Globus pallidus (tissue), 1 donor: ENCODE measurements at places on chromosomes 7 and 10.

GRCh38 chr7:135800560-135800959 is 51.9 kb upstream of the FAM180A start:
- no peak for DNase-seq

GRCh38 chr10:126259760-126260479 is 128.4 kb downstream of the ADAM12 start:
- no peak for DNase-seq

GRCh38 chr7:23335621-23336020 is 36.5 kb downstream of the MALSU1 start:
- peak; percentile 5 for DNase-seq

DNA sequence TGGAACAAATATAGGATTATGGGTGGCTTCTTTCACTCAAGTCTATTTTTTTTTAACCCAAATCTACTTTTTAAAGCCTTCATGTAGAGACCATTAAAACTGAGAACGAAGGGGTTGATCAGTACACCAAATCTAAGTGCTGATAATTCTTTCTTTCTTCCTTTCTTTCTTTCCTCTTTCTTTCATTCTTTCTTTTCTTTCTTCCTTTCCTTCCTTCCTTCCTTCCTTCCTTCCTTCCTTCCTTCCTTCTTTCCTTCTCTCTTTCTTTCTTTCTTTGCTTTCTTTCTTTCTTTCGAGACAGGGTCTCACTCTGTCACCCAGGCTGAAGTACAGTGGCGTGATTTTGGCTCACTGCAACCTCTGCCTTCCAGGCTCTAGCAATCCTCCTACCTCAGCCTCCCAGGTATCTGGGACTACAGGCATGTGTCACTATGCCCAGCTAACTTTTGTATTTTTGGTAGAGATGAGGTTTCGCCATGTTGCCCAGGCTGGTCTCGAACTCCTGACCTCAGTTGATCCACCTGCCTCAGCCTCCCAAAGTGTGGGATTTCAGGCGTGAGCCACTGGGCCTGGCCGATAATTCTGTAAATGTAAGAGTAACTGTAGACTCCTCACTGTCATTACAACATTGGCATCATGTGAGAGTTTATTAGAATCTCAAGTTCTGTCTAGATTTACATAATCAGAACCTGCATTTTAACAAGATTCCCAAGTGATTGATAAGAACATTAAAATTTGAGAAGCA is 236.4 kb downstream of the TFEC start:
- no peak for DNase-seq

- DNase-seq = no peak
Observed at GRCh38 chr7:42107484-42108240, 129.3 kb downstream of the GLI3 start.

DNA sequence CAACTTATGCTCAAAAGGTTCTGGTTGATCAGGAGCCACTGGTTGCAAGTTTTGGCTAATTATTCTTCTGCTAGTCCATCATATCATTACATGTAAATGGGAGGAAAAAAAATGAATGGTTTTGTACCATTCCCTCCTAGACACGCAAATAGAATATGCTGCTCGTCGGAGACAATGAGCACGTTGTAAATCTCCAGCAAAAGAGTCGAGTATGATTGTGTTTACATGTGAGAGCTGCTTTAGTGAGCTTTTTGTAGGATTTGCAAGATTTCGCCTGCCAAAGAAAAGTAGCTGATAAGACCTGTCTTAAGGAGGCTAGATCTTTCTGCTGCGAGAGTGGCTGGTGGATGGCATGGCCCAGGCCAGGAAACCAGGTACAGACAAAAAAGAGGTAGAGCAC is 109.0 kb downstream of the ZMYND11 start:
- DNase-seq = peak; percentile 70

DNA sequence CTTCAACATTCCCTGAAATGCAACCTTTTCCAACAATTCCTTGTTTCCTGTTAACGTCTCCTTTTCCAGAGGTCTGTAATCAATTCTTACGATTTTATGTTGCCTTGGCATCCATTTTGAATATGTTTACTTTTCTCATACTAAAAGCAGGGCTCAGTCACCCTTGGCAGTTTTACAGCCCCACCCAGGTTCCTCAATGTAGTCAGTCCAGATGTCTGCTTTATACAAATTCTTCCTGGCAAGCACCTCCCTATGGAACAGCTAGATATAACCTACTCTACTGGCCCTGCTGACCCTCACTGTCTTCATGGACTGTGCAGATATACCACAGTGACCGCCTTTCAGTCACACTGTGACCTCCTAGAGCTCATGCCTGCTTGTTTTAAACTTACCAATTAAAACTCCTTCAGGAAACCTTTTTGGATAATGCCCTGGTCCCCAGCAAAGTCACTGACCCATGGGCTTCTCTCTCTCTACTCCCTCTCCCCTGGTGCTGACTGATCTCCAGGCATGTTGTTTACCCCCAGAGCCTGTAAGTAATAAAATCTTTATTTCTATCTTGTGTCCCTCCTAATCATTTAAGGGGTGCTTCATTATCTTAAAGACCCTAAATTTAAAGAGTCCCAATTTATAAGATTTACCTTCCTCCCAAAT is 147.1 kb upstream of the STEAP1 start:
- DNase-seq = no peak

- peak; percentile 52 for DNase-seq
Observed at GRCh38 chr7:112422842-112423496, 27.3 kb upstream of the IFRD1 start.

DNA sequence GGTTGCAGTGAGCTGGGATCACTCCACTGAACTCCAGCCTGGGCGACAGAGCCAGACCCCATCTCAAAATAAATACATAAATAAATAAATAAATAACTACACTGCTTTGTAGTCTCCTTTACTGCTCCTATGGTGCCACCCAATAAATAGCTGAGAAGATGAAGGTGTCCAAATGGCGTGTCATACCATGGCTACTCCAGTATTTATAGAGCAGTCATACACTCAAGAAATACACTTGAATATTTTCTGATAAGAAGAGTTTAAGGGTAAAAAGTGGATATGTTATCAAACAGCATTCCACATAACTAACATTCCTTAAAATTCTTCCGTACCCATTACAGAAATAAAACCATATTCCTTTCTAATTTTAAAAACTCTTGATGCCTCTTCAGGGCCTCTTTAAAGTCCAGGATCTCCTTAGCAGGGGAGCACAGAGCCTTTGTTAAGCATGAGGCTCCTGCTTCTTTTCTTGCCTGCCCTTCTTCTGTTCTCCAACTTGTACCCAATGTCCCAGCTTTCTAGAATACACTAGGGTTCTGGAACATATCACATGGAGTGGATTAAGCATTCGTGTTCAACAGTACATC is 7.9 kb upstream of the SAR1A start:
- DNase-seq = no peak

GRCh38 chr10:10396601-10397000 is 621.1 kb upstream of the CELF2 start:
- DNase-seq = no peak

GRCh38 chr10:1047937-1048336 is 982 bp downstream of the IDI1 start:
- DNase-seq = no peak

- DNase-seq = no peak
Observed at GRCh38 chr10:118264838-118265470, 77.2 kb downstream of the FAM204A start.

- DNase-seq = no peak
Observed at GRCh38 chr7:90412458-90413184, 9.4 kb downstream of the CLDN12 start.

DNA sequence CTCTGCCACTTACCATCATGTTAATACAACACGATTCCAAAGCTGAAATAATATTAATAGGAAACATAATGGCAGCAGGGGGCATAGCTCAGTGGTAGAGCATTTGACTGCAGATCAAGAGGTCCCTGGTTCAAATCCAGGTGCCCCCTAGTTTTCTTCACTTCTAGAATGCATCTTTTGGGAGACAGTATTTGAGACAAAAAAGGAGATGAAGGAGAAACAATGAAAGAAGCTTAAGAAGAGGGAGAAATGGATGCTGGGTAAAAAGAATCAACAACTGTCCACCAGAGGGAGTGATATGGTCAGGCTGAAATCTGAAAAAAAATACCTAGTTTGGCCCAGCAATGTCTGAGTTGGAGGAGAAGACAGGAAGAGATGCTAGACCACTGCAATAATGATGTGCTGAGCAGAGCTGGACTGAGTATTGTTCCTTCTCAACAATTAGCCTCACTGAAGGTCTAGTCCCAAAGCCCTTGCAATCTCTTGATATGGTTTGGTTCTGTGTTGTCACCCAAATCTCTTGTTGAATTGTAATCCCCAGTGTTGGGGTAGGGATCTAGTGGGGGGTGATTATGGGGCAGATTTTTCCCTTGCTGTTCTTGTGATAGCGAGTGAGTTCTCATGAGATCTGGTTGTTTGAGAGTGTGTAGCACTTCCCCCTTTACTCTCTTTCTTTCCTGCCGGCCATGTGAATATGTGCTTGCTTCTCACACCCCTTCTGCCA is 48.3 kb downstream of the ZNF783 start:
- DNase-seq = peak; percentile 14

- no peak for DNase-seq
Observed at GRCh38 chr10:20334559-20334958, 518.3 kb downstream of the PLXDC2 start.

DNA sequence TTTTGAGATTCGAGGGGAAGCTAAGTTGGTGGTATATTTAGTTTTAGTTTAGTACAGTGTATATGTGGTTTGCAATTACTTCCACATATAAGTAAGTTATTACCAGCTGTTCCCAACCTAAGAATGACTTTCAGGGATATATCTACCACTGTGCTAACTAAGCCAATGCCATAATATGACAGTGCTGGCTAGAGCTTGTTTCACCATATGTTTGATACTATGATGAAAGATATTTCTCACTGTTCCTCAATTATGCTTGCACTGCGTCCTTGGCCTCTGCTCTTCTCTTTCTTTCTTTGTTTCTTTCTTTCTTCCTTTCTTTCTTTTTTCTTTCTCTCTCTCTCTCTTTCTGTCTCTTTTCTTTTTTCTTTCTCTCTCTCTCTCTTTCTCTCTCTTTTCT is 113.8 kb upstream of the SKAP2 start:
- DNase-seq = no peak

DNA sequence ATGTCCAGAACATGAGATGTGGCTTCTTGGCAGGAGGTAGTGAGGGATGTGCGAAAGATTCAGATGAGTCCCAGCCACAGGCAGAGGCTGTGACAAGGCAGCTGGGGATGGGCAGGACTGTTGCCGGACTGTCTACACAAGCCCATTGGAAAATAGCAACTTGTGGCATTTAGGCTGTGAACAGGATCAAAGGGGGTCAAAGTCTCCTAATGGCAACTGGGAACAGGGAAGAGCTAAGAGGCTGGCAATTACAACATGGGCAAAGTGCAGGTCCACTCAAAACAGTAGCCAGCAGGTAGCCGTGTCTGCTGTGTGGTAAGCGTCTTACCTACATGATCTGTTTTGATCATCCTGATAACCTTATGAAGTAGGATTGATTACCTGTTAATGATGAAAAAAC is 254.2 kb upstream of the ZNF32 start:
- no peak for DNase-seq

- no peak for DNase-seq
Observed at GRCh38 chr7:157970744-157971143, 616.9 kb downstream of the PTPRN2 start.

GRCh38 chr7:139782932-139783331 is 5.1 kb upstream of the HIPK2 start:
- no peak for DNase-seq

GRCh38 chr7:137818036-137818435 is 28.7 kb downstream of the DGKI start:
- no peak for DNase-seq

DNA sequence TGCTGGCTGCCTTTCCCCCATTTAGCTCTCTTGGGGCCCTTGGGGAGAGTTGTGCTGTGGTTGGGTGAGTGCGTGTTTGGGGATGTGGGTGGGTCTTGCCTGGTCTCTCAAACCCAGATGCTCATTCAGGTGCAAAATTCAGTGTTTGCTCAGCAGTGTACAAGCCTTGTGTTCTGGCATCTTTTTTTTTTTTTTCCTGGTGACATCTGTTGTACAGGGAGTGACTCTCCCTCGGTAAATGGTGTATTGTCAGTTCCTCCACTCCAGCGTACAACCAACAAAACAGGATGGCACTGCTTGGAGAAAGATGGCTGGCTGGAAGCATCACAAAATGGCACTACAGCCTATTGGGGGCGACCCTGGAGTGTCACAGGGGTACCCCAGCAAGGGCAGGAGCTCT is 75.5 kb downstream of the LRMDA start:
- no peak for DNase-seq

GRCh38 chr7:87581723-87582122 is 19.0 kb downstream of the ABCB1 start:
- DNase-seq = no peak

- no peak for DNase-seq
Observed at GRCh38 chr7:38307640-38308039, 34.2 kb upstream of the TARP start.

GRCh38 chr7:302054-302992 is 12.4 kb downstream of the FOXL3 start:
- DNase-seq = no peak

DNA sequence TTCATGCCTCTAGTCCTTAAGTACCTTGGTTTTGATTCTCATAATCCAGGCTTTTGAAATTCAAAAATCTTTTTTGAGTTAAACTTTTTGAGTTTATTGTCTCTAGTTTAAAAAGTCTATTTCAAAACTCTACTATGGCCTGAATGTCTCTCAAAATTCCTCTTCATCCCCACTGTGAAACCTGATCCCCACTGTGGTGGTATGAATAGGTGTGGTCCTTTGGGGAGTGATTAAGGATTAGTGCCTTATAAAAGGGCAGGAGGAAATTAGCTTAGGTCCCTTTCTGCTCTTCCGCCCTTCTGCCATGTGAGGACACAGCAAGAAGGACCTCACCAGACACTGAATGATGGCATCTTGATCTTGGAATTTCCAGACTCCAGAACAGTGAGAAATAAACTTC is 44.1 kb upstream of the JAZF1 start:
- DNase-seq = no peak

- no peak for DNase-seq
Observed at GRCh38 chr10:72310636-72311035, 36.9 kb downstream of the DDIT4 start.

DNA sequence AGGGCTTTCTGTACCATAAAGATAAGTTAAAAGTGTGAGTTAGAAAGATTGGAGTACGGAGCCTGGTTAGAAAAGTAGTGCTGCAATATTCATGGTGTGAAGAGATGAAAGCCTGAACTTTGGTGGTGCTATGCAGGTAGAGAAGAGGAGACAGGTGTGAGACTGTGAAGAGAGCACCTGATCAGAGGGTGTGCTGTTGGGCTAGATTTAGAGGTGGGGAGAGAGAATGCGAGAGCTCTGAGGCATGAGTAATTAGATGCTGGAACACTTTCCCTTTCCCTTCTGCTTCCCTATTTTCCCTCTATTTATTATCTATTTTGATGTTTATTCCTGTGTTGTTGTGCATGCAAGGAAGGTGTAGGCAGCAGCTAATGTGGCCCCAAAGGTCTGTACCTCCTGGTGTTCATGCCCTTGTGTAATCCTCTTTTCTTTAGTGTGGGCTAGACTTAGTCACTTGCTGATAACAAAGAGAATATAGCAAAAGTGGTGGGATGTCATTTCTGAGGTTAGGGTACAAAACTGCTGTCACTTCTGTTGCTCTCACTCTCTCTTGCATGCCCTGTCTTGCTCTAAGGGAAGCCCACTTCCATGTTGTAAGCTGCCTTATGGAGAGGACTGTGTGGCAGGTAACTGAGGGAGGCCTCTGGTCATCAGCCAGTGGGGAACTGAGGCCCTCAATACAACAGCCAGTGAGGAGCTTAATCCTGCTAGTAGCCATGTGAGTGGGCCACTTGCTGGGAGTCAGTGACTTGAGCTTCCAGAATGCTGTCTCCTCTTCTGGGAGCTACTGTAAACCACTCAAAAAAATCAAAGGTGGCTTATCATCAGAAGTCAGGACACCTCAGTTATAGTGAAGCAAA is 2.6 kb upstream of the ATXN7L1 start:
- no peak for DNase-seq

- no peak for DNase-seq
Observed at GRCh38 chr7:143460271-143460979, 17.2 kb downstream of the TAS2R60 start.
